M059J (cell line): ENCODE measurements at places on chromosomes 2 and 18. TPM values are rescaled to one million over a fixed set of nuclear protein-coding genes. Genes with fewer than 3 reads are reported as not detected.

ANKRD62 gene
- not detected in 2 replicates for total RNA-seq

GAL3ST2 gene
- not detected in 2 replicates for total RNA-seq

- no peak for DNase-seq
These were observed 182.8 kb downstream of the SH3RF3 start for GRCh38 chr2:109311771-109312170.

- peak; percentile 82 for DNase-seq
These were observed 23.6 kb upstream of the LHCGR start for GRCh38 chr2:48779019-48779716.

- DNase-seq, result peak; percentile 95
These were observed 1.5 kb upstream of the FLACC1 start for GRCh38 chr2:201358684-201359083.

DNA sequence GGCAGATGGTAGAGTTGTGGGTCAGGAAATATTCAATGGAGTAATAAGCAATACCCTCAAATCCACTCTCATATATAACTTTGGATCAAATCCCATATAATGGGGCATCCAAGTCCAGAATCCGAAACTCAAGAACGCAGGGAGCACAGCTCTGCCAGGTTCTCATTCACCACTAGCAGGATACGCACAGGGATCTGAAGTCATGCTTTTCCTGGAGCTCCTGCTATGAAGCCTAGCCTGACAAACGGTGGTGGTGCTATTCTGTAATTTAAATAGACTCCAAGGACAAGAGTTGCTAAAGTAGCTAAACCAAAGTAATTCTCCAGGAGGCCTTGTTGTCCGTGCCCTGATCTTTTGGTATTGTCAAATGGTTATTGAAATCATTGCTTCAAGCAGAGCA lies 264.8 kb downstream of the SLC8A1 start:
- DNase-seq, result no peak

- no peak for DNase-seq
These were observed 19.8 kb downstream of the PROC start for GRCh38 chr2:127437781-127438726.
